ENCODE measurements at places on chromosomes 2 and 18. TPM values are rescaled to one million over a fixed set of nuclear protein-coding genes. Genes with fewer than 3 reads are reported as not detected.

Gene MATN3
- 13.7 TPM for total RNA-seq

Gene SKA1
- 12.8 TPM for total RNA-seq

Gene ARHGEF4
- 6.4 TPM for total RNA-seq

Gene SRD5A2
- total RNA-seq, result not detected

Gene PLEK
- total RNA-seq, result not detected

Gene LCT
- 0.03 TPM for total RNA-seq

Gene SPATA3
- total RNA-seq, result not detected

Gene STPG4
- 0.10 TPM for total RNA-seq

Gene CHST9
- total RNA-seq, result not detected

Gene SPHKAP
- not detected for total RNA-seq

Gene NT5DC4
- total RNA-seq, result not detected

Gene ALLC
- not detected for total RNA-seq

Gene SH3RF3
- 0.39 TPM for total RNA-seq

Gene COLEC11
- total RNA-seq, result 0.63 TPM

Gene SP3
- 41.4 TPM for total RNA-seq

Gene CFC1
- total RNA-seq, result not detected

Gene PTPRN
- 1.2 TPM for total RNA-seq

Gene RBM45
- total RNA-seq, result 13.8 TPM

Gene INHBB
- 17.6 TPM for total RNA-seq

Gene MEP1B
- 0.06 TPM for total RNA-seq

Gene GCG
- not detected for total RNA-seq

Gene RAPGEF4
- total RNA-seq, result 0.12 TPM

Gene TBC1D8
- 50.6 TPM for total RNA-seq

Gene VPS54
- 16.3 TPM for total RNA-seq

Gene AQP12B
- total RNA-seq, result not detected

Gene ZNF519
- 1.9 TPM for total RNA-seq

Gene USP34
- 53.1 TPM for total RNA-seq

Gene PDE1A
- not detected for total RNA-seq

Gene FAM237A
- total RNA-seq, result not detected

Gene VAMP5
- total RNA-seq, result 0.15 TPM

Gene REG1B
- not detected for total RNA-seq

Gene HOXD11
- total RNA-seq, result 7.8 TPM

Gene CELF4
- total RNA-seq, result not detected

Gene SAG
- not detected for total RNA-seq

All from A549 treated with RU486 at 1 μM for 4 hours (cell line).